Activated CD8-positive, alpha-beta memory T cell treated with anti-CD3 and anti-CD28 coated beads for 1 hour (primary cell): ENCODE measurements at places on chromosomes 7 and 10.

GRCh38 chr10:895324-895723 is 36.2 kb downstream of the LARP4B start:
- no peak for DNase-seq

- no peak for DNase-seq
Observed at GRCh38 chr7:94062372-94062771, 58.2 kb upstream of the BET1 start.

GRCh38 chr10:2836921-2837662 is 230.3 kb upstream of the PFKP start:
- DNase-seq = no peak

DNA sequence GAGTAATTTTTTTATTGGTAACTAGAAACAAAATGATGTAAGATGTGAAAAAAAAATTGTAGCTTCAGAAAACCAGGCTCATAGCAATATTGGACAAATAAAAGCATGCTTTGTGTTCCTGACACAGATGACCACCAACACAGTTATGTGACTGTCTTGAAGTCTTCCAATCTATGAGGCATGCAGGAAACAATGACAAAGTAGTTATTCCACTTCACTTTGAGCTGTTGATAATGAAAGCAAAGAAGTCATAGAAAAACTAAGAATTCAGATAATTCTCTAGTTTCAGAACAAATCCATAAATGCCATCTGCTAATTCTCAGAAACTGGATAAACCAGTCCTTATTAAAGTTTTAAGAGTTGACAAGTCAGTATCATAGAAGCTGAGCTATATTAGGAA is 378.4 kb upstream of the SEMA3D start:
- DNase-seq = no peak

GRCh38 chr7:11430841-11431240 is 401.2 kb downstream of the THSD7A start:
- DNase-seq = no peak

- no peak for DNase-seq
Observed at GRCh38 chr10:120177330-120177729, 279.7 kb upstream of the PLPP4 start.

DNA sequence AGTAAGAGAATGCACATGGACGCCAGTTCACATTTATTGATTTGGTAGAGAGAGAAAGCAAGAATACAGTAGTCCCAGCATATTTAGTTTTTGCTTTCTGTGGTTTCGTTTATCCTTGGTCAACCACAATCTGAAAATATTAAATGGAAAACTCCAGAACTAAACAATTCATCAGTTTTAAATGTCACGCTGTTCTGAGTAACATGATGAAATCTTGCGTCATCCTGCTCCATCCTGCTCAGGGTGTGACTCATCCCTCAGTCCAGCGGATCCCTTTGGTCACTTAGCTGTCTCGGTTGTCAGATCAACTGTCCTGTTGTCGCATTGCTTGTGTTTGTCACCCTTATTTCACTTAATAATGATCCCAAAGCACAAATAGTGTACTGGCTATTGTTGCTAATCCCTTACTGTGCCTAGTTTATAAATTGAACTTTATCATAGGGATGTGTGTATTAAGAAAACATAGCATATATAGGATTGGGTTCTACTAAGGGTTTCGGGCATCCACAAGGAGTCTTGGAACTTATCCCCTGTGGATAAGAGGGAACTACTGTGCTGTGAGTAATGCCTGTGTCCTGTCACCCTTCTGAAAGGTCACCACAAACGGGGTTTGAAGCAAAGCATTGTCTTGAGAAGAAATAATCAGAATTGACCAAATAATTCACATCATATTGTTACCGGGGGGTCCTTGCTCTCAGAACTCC is 73.6 kb downstream of the OTUD1 start:
- DNase-seq = no peak

DNA sequence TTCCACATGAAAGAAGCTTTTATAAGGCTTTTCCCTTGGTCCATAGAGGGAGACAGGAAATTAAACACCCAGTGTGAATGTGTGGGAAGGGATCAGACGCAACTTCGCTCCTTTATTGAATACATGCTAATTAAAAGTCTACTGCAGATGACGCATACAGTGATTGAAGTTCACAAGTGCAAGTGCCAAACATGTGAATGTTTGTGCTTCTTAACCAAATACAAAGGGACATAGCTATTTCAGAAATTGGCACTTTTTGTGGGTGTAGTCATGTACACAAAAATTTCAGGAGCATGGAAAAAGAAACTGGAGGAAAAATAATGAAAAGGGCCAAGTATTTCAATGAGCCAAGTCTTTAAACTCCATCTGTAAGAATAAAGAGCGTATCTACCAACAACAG is 283.7 kb downstream of the SKAP2 start:
- no peak for DNase-seq

DNA sequence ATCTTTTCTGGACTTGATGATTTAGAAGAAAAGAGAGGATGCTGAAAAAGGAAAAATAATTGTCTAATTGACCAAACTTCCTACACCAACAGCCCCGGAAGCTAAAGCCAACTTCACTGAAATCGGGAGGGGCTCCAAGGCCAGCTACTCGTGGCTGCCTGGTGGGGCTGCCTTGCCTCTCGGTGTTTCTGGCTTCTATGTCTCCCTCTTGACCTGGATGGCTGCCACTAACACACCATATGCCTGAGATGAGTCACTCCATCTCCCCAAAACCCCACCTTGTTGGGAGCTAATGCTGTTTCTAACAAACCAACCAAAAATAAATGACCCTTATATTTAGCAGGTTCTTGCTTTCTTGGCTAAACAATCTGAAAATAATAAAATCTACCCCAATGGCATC is 87.6 kb upstream of the AFAP1L2 start:
- no peak for DNase-seq

GRCh38 chr10:8182806-8183205 is 128.3 kb downstream of the GATA3 start:
- no peak for DNase-seq

DNA sequence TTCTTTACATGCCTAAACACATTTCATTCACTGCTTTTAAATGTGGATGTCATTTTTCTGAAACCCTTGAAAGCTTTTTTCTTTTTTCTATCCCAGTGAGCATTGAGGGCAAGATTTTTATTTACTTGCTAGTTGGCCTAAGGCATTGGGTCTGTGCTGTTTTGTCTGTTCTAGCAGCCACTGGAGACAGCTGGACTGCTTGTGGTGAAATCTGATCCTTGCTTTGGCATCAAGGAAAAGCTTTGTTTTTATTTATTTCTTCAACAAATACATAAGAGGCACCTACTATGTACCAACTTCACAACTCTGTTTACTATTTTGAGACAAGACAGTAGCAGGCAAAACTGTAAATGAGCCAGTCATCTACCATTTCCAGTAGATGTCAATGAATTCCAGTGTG is 28.4 kb upstream of the PDLIM1 start:
- DNase-seq = no peak
